Amniotic stem cell (primary cell): ENCODE measurements at places on chromosomes 11 and 22.

DNA sequence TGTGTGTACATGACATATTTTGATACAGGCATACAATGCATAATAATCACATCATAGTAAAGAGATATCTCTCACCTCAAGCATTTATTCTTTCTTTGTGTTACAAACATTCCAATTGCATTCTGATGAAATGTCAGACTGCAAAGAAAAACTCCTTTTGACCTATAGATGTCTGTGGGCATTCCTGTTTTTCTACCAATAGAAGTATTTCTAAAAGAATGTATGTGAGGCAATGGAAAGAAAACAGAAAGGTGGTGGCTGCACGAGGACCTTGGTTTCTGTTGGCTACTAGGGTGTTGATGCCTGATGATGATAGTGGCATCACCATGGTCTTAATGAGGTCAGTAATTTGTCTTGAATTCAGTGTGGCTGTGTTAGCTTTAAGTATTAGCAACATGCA, 137.0 kb upstream of the ANO3 start:
- DNase-seq: no peak

DNA sequence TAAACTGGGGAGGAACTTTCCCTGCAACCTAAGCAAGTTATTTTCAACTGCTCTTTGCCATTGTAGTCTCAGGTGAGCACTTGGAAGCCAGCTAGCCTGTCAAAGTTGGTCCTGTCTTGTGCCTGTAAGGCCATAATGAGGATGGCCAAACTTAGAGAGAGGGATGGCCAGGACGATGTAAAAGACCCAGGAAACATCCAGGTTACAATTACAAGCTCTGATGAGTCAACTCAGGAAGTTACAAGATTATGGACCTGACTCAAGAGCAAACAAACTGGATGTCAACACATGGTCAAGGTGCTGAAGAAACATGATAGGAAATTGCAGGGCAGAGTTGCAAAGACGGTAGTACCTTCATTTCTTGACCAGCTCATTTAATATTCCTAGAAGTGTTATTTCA, 1.6 kb downstream of the GTPBP1 start:
- no peak for DNase-seq

GRCh38 chr11:133331031-133331430, 201.3 kb downstream of the OPCML start:
- no peak for DNase-seq

GRCh38 chr11:119684361-119685110, 44.5 kb downstream of the NECTIN1 start:
- peak; percentile 39 for DNase-seq

DNA sequence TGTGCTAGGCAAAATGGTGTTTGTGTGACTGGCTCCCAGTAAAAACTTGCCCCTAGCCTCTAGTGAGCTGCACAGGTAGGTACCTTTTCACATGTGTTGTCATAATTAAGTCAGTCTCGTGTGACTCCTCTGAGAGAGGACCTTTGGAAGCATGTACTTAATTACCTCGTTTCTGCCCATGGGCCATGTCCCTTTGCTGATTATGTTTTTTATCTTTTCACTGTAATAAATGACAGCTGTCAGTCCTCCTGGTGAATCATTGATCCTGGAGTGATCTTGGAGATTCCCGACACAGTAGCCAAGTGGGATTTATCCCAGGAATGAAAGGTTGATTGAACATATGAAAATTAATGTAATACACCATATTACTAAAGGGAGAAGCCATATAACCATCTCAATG, 12.5 kb upstream of the CLNS1A start:
- no peak for DNase-seq

DNA sequence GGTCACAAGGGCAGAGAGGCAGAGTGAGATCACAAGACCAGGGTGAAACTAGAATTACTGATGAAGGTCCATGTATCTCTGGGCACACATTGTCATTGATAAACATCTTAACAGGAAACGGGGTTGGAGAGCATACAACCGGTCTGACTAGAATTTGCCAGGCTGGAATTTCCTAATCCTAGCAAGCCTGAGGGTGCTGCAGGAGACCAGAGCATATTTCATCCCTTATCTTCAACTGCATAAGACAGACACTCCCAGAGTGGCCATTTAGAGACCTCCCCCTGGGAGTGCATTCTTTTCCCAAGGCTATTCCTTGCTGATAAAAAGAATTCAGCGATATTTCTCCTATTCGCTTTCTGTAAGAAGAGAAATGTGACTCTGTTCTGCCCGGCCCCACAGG, 84.6 kb upstream of the IZUMO1R start:
- DNase-seq: no peak

GRCh38 chr11:64629796-64630562, 39.0 kb downstream of the SLC22A12 start:
- DNase-seq: no peak

DNA sequence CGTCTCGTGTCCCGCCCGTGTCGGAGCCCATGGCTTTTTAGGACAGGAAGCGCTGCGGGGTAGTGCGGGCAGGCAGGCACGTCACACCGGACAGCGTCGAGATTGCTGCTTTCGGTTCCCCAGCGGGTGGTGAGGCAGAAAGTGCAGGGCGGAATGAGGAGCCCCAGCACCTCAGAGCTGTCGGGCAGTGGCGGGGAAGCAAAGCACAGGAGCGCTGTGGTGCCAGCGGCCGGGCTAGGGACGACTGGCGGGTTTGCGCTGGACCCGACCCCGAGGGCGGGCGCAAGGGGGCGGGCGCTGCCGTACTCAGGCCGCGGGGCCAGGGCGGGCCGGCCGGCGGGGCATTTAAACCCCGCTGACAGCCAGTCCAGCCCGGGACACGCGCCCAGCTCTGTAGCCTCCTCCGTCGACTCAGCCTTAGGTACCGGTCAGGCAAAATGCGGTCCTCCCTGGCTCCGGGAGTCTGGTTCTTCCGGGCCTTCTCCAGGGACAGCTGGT, at the start of gene SLC37A2:
SLC37A2 (plus strand) TSS at position 375 of the 498 bp plus-strand sequence; CDS start at position 438, 63 bp downstream.
- DNase-seq: peak; percentile 15

DNA sequence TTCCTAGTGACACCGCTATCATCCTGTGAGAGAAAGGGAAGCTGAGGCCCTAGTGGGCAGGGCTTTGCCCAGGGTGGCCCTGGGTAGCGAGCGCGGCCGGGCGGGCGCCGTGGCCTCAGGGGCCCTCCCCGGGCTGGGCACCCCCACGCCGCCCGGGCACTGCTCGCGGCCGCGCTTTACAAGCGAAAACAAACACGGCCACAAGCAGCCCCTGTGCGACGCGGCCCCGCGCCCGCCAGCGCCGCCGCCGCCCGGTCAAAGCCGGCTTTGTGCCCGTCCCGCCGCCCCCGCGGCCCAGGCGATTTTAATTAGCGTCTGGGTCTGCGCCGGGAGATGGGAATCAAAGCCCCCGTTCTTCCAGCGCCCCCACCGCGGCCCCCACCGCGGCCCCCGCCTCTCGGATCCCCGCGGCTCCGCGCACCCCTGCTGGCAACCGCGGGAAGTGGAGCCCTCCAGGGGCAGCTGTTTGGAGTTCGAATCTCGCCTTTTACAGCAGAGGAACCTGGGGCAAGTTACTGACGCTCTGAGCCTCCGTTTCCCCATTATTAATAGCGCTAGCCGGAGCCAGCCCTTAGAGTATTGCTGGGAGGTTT, 47.9 kb downstream of the CHRDL2 start:
- DNase-seq: no peak

GRCh38 chr22:27238935-27239510, 562.5 kb downstream of the MN1 start:
- DNase-seq: peak; percentile 54

- DNase-seq: no peak
These were observed 97.0 kb downstream of the BRD1 start for GRCh38 chr22:49730656-49731055.

GRCh38 chr11:96189351-96189750, 153.6 kb downstream of the MAML2 start:
- DNase-seq: no peak

GRCh38 chr11:19651028-19651427, 61.6 kb upstream of the NAV2 start:
- no peak for DNase-seq

GRCh38 chr22:38490475-38490874, 15.6 kb downstream of the DDX17 start:
- no peak for DNase-seq

- DNase-seq: no peak
These were observed 13.4 kb downstream of the ZP1 start for GRCh38 chr11:60880643-60881282.

DNA sequence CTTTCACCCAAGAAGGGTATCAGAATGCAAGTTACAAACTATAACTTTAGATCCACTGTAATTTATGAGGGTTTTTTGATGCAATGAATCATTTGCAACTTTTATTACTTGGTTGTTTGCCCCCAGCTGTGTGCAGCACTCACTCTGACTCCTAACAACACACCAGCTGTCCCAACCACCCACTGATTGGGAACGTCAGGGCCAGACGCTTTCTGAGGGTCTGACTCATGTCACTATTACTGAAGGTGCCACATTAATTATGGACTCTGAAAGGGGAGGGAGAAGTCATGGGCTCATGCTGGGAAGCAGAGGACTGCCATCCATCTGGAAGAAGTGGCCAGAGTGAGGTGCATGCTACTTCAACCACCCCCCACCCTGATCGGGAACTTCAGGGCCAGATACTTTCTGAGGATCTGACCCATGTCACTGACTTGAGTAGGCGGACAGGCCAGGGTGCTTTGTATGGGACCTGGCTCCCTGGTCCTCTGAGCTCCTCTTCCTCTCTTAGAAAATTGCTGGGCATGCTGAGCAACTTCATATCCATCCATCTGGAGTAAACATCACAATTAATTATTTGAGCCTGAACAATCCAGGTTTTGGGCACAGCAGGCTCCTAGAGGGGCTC, 44.9 kb upstream of the DRD2 start:
- no peak for DNase-seq

GRCh38 chr22:20248461-20248978, 19.6 kb downstream of the RTN4R start:
- DNase-seq: no peak

DNA sequence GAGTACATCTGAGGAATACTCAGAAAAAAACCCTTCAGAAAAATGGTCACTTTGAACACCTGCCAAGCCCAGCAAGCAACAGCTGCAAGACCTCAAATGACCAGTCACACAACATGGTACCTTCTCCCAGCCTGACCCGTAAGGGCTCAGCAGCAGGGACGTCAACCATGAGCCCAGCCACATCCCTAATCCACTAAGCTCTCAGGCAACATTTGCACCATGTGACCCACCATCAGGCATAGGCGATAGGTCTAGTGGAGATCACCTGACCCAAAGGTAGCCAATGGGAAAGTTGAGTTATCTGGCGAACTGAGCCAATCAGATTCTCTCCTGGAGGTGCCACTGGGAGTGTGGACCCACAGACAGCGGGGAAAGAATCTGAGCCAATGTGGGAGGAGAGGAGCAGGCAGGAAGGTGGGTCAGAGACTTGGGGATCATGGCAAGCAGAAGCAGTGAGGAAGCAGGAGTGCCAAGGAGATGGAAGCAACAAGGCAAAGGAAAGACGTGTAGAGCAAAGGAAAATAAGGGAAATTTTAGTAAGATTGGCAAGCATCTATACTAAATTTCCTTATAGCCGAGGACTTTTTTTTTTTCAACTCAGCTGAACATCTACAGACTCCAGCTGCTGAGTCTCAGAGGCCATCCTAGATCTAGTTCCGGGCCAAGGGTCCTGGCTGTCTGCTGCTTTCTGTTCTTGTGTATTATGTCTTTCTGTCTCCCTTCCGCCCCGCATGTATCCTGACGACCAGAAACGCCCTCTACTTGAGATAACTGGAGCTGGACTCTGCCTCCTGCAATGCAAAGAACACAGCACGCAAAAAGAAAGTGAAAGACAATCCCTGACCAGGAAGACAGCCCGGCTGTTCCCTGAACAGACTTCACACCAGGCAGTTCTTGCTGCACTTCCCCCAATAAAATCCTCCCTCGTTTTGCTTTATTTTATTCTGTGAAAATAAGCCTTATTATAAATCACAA, 11.0 kb upstream of the PLAAT2 start:
- no peak for DNase-seq

DNA sequence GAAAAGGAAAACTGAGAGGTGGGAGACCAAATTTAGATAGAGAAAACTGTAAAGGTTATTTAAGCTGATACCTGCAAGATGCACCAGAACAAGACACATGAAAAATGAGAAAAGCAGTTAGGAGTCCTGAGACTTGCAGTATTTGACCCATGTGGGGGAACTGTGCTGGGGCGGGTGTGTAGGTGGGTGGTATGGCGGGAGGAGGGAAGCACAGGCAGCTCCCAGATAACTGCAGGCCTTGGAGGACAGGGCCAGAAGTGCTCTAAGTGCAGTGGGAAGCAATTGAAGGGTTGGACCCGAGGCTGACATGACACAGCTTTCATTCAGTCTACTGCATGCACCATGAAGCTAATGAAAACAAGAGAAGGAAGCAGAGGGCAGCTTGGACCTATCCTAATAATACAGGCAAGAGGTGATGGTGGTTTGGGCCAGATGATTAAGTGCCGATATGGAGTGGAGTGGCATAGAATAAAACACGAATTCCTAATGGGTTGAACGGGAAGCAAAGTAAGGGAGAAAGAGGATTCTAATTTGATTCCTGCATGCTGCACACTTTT, 48.0 kb upstream of the ANO3 start:
- no peak for DNase-seq

- no peak for DNase-seq
These were observed 754 bp downstream of the NUP50 start for GRCh38 chr22:45164270-45165088.

DNA sequence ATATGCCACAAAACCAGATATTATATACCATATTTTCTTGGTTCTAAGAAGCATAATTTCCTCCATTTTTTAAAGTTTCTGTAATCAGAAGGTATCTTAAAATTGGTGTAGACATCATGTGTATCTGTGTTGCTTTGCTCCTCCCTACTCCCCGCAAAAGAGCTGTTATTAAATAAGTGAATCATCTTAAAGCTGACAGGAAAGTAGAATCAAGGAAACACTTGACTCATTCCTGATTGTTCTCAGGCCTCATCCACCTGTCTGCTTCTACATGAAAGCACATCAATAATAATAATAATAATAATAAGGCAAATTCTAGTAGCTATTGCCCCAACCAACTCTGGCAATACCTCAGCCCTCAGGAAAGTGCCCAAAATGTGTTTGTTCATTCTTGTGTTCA, 26.2 kb upstream of the GUCY1A2 start:
- DNase-seq: no peak

- DNase-seq: no peak
These were observed 1286.5 kb upstream of the TENM4 start for GRCh38 chr11:80727315-80727714.

DNA sequence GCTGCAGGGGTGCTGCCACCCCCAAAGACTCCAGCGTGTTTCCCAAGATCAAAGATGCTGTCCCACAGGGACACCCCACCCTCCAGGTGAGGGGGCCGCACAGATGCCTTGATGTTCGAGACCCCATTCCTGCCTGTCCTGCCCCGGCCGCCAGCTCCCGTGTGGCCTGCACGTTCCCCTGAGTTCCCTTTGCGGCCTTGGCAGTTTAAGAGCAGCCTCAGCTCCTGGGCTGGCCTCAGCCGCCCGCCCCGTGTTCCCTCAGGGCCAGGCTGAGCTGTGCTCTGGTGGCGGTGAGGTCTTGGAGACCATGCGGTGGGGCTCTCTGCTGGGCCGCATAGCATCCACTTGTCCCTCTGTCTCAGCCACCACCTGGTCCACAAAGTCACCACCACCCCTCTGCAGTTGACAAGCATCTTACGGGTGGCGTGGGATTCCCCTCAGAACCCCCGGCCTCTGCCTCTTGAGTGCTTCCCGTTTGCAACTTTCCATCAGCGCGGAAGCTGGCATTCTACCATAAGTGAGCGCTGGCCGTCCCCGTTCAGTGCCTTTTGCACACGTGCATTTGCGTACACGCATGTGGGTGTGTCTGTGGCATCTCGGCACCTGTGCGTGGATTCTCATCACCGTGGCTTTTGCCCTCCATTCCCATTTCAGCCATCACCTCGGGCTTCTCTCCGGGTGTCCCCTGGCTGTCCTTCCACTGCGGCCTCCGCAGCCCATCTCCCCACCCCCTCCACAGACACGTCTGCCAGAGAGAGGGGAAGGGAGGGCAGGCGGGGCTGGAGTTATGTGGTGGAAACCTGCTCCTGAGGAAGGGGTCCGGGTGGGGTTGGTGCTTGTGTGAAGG, 35.9 kb downstream of the CTTN start:
- DNase-seq: no peak
